ENCODE measurements at places on chromosomes 1 and 21. TPM values are rescaled to one million over a fixed set of nuclear protein-coding genes. Genes with fewer than 3 reads are reported as not detected.

GRCh38 chr1:28395181-28395580 is 25.6 kb downstream of the PHACTR4 start:
- no peak for DNase-seq
- H3K36me3 ChIP-seq = peaks cover 5% of the 10 kb centered on the region
- H3K27ac ChIP-seq = no peak overlapping the region
- no peak overlapping the region for H3K4me3 ChIP-seq

DNA sequence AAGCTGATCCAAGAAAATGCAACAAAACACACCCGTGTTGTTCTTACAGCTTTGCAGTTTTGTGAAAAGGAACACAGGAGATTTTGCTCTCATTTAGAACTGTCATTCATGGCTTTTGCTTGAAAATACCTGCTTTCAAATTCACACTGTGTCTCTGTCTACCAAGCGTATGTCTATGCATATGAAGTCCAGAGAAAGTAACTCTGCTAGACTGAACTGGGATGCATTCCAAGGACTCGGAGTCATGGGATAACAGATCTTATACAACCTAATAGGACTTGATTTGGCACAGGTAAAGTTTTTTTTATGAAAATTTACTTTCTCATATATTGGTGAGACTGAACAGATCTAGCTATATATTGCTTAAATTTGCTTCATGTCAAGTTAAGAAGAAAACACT is 102.4 kb downstream of the PTGER3 start:
- no peak for DNase-seq
- no peaks in the 10 kb centered on the region for H3K36me3 ChIP-seq
- H3K4me3 ChIP-seq = no peak overlapping the region
- no peaks in the 10 kb centered on the region for H3K4me1 ChIP-seq

- H3K4me3 ChIP-seq = no peak overlapping the region
- peaks cover 3% of the 10 kb centered on the region for H3K4me1 ChIP-seq
- peaks cover 53% of the 10 kb centered on the region for H3K36me3 ChIP-seq
Measured at GRCh38 chr1:233197940-233198339, 97.6 kb downstream of the PCNX2 start.

PTGER3 gene
- 0.71 TPM for total RNA-seq

- no peak overlapping the region for H3K27ac ChIP-seq
- no peak for DNase-seq
- H3K36me3 ChIP-seq = no peaks in the 10 kb centered on the region
- H3K27me3 ChIP-seq = no peaks in the 10 kb centered on the region
- no peaks in the 10 kb centered on the region for H3K4me1 ChIP-seq
Measured at GRCh38 chr1:75074831-75075395, 59.3 kb upstream of the LHX8 start.

GRCh38 chr1:28966617-28967016 is 52.2 kb downstream of the EPB41 start:
- H3K4me3 ChIP-seq = no peak overlapping the region
- peaks cover 13% of the 10 kb centered on the region for H3K4me1 ChIP-seq
- H3K27ac ChIP-seq = no peak overlapping the region
- H3K36me3 ChIP-seq = peaks cover 3% of the 10 kb centered on the region

- H3K27ac ChIP-seq = no peak overlapping the region
- H3K4me3 ChIP-seq = no peak overlapping the region
- peaks cover 7% of the 10 kb centered on the region for H3K4me1 ChIP-seq
Measured at GRCh38 chr1:181077576-181078242, 10.8 kb upstream of the IER5 start.

All from activated naive CD8-positive, alpha-beta T cell treated with anti-CD3 and anti-CD28 coated beads, Interleukin-2, amount 10 ng/mL, durations not matched to agents 7 days and 5 days (primary cell).